KG1 (cell line): ENCODE measurements at places on chromosomes 3 and 15.

- no peak for DNase-seq
Measured at GRCh38 chr15:77717333-77717990, 84.8 kb upstream of the LINGO1 start.

- no peak for DNase-seq
Measured at GRCh38 chr15:91947683-91948608, 94.4 kb downstream of the SLCO3A1 start.

DNA sequence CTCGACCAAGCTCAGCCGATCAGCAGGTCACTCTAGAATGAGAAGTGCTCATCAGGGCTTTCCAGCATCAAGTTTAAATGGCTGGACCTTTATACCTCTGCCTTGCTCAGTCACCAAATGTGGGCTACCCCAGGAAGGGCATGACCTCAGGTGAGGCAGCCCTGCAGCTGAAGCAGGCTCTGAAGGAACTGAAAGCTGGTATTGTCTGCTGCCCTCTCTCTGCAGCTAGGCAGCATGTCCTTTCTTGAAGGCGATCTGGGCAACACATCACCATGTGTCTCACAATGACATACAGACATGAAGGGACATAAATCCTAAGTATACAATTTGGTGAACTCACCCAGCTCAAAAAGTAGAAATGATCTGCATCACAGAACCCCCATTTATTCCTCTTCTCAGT lies 38.7 kb upstream of the ARID3B start:
- no peak for DNase-seq

DNA sequence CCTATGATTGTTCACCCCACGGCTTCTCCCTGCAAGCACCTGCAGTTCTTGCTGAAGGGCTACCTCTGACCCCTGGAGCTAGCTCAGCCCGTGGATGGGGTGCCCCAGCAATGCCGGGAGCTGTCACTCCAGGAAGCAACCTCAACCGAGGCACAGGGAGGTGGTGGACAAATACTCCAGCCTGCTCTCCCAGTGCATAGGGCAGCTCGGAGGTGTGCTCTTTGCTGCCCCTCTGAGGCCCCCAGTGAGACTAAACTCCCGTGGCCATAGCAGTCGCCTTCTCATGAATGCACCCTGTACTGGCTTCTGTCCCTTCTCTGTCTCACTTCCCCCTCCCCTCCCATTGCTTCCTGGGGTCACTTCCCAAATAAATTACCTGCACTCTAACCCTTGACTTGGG lies 48.5 kb downstream of the LINGO1 start:
- no peak for DNase-seq

- no peak for DNase-seq
Measured at GRCh38 chr3:99485286-99485685, 153.1 kb upstream of the COL8A1 start.

DNA sequence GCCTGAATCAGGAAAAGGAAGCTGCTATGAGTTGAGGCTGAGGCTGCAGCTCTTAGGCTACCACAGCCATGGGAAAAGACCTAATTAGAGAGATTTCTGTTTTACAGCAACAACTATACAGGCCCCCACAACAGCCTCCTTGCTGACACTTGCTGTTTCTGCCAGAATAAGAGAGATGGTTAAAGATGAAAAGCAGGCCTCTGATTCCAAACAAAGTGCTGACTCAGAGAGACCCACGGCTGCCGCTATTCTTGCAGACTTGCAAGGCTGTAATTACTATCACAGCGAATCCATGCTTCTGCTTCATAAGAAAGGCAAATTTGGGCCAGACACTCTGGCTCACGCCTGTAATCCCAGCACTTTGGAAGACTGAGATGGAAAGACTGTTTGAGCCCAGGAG lies 41.8 kb downstream of the MCF2L2 start:
- no peak for DNase-seq

DNA sequence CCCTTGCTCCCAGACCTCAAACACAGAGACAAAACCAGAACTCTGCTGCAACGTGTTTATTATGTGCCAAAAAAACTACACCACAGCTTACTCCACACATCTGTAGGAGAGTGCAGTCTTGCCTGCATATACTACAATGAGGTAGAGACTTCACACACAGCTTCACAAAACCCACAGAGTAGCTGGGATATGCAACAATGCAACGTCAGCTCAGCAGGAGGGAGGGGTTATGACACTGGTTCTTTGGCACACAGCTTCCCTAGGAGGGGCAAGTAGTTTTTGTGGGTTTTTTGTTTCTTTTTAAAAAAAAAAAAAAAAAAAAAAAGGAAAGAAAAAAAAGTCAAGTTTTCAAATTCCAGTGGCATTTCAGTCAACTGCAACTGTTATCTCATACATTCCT lies 2.9 kb upstream of the RPS17 start:
- DNase-seq = no peak

DNA sequence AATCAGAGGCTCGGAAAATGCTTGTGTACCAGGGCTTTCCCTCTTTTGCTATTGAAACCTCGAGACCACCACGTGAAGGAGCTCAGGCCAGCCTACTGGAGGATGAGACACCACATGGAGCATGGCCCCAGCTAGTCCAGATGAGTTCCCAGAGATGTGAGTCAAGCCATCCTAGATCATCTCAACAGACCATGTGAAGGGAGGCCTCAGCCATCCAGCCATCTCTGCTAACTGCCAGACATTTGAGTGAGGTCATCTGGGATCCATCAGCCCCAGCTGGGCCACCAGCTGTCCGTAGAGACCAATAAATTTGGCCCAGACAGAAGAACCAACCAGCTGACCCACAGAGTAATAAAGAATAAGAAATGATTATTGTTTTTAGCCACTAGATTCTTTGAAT lies 62.8 kb upstream of the PROK2 start:
- no peak for DNase-seq

DNA sequence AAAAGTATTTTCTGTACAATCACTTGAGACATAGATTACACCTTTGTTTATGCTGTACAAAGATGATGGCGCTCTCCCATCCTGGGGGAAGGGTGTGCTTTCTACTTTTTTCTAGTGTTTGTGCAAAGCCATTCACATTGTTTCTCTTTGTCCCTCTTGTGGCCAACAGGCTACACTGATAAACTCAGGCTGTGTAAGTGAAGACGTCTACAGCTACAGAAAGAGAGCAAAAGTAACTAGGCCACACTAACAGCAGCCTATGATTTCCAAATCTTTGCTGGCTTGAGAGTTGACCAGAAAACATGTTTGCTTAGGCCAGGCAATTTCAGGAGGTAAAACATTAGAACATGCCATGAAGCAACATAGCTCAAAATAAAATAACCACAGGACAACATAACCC lies 75.1 kb downstream of the FOXB1 start:
- DNase-seq = no peak

DNA sequence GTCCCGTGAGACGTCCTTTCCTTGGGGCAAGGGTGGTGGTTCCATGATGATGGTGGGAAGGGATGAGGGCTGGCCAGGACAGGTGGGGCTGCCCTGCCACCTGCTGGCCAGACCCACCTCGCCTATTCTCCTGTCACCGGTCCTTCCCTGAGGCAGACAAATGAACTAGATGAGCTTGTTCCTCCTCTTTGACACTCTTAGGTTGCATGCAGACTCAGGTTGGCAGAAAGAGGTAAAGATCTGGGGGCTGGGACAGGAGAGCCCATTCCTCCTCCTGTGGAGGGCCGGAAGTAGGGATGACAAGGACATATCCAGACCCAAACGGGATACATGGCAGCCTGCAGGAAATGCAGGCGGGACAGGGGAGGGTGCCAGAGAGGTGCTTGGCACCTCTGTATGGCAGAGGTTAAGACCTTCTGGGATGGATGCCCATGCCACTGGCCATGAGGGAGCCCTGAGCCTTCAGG lies 38.6 kb downstream of the ACSBG1 start:
- DNase-seq = no peak

DNA sequence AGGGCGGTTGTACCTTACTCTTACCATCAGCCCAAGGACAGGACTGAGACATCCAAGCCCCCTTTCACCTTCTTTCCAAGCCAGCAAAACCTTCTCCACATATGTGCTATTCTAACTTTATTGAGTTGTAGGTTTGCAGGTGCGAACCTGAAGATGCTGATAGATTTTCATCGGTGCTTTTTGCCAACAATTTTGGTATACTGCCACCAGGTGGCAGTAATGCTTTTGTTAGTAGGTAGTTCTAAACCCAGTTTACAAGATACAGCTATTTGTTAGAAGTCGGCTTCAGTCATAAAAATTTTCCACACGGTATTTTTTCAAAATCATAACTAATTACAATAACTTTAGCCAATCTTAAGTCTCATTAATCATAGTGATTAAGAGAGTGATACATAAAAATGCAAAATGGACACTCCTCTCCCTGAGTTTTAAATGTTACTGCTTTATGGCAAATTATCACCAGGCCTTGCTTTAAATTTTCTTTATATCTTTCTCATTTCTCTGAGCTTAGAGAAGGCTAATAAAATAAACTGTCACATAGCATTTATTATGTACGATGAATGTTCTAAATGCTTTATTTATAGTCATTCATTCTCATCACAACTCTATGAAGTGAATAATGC lies 636 bp downstream of the TBC1D21 start:
- peak; percentile 25 for DNase-seq

DNA sequence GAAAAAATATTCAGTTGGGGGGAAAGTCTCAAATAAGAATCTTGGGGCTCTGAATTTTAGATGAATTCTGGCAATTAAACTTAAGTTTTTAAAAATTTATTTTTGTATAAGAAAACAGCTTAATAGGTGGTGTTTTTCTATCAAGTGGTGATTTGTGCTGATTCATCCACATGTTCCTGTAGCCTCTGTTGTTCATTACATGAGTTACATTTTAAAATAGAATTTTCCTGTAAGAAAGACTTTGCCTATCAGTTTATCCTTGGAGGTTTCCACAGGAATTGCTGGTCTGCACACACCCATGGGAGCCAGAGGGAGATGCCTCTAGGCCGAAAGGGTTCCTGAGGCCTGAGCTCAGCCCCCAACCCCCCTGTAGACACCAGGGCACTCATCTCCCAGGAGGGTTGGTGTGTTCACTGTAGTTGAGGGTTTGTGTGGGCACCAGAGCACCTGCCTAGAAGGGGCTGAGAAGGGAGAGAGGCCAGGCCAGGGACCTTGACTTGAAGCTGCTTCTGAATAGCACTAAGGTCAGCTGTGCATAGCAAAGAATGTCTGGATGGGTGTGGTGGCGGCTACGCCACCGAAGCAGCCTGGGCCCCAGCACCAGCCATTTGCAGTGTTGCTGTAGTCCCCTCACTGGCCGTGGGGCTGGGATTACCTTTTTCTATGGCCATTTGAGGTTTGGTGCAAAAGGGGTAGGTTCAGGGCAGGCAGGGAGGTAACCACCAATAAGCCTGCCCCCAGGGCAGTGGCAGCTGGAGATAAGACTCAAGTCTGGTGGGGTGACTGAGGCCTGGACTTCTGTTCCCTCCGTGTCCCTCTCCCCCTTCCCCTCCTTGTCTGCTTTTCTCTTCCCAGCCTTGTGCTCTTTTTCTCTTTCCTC lies 11.9 kb downstream of the DNAJA4 start:
- DNase-seq = no peak

- no peak for DNase-seq
Measured at GRCh38 chr15:62902821-62903220, 139.7 kb upstream of the TPM1 start.

DNA sequence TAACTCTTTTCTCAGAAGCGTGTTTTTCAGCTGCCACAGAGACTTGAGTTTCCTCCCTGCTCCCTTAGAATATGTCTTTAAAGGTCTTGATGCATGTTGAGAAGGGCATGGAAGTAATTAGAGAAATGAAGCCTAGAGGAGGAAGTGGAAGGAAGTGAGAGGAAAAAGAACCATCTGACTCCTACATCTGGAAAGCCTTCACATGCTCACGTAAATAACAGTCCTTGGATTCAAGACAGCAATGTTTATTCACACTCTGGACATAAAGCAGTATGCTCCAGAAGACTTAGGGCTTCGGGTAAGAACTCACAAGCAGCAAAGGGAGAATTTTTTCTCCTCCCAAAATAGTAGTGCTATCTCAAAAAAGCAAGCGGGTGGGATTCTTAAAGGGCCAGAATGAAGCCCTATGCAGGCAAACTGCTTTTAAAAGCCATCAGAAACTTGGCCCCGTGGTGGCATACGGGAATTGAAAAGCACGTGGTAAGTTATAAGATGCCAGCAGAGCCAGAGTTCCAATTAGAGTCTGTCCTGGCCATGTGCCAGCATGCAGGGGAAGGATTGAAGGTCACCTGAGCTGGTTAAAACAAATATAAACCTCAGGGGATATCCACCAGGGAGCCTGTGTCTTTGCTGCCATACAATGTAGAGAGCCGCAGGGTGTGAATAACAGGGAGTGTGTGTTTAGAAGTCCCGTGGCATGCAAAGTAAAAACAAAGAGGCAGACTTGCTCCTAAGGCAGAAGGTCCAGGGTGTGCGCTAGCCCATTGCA lies 380.8 kb upstream of the NDN start:
- no peak for DNase-seq

GRCh38 chr3:127206154-127206553 lies 13.2 kb downstream of the PRR23E start:
- DNase-seq = no peak

GRCh38 chr3:102443021-102443420 lies 8.2 kb downstream of the ZPLD1 start:
- DNase-seq = no peak

DNA sequence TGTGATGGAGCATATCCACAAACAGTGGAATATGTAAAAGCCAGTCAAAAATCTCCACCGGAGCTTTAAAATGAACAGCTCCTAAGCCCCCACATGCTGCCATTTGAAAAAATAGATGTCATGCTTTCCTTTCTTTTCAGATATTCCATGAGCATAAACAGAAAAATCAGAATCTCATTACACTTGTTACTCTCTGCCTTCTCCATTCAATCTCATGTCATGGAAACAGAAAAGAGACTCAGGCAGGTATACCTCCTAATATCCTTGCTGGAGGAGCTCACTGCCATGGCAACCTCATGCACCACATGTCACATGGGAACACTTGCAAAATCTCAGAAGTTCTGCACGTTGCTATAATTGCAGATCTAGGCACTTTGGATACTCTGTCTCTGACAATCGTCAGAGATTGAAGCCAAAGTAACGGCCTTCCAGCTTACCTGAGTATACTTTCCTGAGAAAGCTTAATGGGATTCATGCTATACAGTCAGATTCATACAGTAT lies 317.0 kb upstream of the ADAMTS9 start:
- no peak for DNase-seq

- no peak for DNase-seq
Measured at GRCh38 chr3:46093966-46094365, 66.7 kb upstream of the XCR1 start.

GRCh38 chr3:128166971-128167453 lies 13.7 kb downstream of the EEFSEC start:
- DNase-seq = no peak
